ENCODE measurements at places on chromosomes 7 and 10.

DNA sequence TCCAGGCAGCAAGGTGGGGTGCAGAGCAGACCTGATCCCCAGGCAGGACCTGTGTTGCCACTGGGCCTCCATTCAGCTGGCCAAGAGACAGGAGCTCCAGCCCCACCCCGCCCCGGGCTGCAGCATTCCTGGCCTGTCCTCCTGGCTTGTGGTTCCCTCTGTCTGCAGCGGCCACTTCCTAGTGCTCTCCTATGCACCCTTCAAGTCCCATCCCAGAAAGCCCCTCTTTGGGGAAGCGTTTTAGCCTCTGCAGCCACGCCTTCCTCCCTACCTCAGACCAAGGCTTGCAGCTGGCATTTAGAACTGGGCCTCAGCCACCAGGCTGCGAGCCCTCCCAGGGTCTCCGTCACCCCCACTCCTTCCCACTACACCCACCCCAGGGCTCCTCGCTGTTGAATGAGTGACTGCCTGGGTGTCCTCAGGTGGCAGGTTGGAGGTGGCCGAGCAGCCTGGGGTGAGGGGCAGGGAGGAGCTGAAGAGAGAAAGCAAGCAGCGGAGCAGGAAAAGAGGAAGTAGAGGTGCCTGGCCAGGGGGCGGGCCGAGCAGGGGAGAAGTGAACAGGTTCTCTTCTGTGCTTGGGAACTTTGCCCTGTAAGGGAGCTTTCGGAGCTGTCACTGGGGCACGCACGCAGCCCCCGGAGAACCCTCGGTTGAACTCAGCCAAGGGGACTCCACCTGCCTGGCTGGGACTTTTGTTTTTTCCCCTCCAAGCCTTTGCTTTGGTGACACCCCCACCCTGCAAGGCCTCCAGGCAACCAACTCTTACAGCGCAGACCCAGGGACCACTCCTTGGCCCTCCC is 109.1 kb upstream of the TNRC18 start:
- peak; percentile 26 for DNase-seq

GRCh38 chr10:110209454-110209925 is 2.1 kb downstream of the MXI1 start:
- peak; percentile 66 for DNase-seq

- no peak for DNase-seq
Observed at GRCh38 chr7:129462420-129462819, 28.2 kb downstream of the STRIP2 start.

GRCh38 chr7:112267944-112268691 is 61.6 kb downstream of the ZNF277 start:
- no peak for DNase-seq

- no peak for DNase-seq
Observed at GRCh38 chr7:138691178-138691577, 10.0 kb downstream of the SVOPL start.

- DNase-seq: no peak
Observed at GRCh38 chr7:156969972-156970420, 20.5 kb downstream of the NOM1 start.

- no peak for DNase-seq
Observed at GRCh38 chr10:819816-820215, 111.7 kb downstream of the LARP4B start.

GRCh38 chr10:1646332-1646731 is 91.0 kb downstream of the ADARB2 start:
- no peak for DNase-seq

GRCh38 chr7:2522780-2523433 is 3.3 kb downstream of the LFNG start:
- DNase-seq: no peak

DNA sequence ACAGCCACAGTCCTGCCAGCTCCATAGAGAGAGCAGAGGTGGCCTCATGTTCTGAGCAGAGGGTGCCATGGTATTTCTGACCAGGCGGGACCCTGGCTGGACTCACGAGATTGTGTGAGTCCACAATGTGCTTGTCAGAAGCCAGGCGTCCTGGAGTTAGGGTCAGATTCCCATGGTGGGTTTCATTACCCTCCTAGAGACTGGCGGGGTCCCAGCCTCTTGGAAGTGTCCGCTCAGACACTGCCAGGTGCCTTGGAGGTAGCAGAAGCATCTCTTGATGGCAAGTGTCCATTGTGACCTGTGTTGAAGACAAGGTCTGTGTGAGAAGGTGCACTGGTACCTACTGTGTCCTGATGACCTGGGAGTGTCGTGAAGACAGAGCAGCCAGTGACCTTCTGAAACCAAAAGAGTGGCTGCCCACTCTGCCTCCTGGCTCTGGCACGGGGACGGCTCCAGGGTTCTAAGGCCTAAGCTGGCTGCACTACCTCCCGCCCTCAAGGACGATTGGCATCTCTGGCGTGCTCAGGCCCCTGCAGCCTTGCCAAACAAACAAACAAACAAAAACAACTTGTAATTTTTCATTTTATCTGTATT is 56.8 kb downstream of the MGMT start:
- no peak for DNase-seq

- DNase-seq: no peak
Observed at GRCh38 chr10:113740850-113741249, 10.6 kb upstream of the PLEKHS1 start.

DNA sequence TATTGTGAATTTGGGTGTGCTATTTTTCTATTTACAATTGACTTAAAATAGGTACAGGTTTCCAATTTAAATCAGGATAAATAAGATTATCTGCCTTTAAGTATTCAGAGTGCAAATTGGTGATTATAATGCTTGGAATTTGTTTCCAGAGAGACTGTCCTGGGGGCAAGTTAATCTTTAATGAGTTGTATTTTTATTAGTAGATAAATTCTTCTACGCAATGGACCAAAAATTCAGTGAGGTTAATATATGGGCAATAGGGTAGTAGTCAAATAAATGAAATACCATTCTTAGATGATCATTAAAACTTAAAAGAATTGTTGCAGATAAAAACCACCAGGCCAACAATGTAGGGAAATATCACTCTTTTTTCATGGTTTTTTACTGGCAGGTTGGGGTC is 3.4 kb downstream of the BICC1 start:
- DNase-seq: no peak

DNA sequence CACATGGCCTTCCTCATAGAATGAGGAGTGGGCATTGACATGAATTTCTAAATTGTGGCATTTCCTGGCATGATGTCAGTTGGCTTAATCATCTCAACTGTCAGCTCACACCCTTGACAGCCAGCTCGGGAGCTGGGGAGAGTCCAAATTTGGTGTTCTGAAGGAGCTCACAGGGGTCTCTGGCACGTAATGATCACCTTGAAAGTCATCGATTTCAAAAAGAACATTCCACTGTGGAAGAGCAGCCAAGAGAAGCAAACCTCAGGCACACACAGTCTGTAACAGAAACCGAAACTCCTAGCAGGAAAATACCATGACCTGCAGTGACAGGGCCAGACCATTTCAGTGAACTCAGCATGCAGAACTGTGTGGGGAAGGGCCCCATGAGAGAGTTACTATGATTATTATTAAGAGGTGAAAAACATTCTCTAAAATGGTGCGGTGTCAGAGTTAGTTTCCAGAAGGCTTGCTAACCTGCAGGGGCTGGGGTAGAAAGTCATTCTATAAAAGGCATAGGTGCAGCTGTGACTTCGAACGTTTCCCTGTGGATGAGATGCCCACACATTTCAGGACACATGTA is 26.4 kb upstream of the KLF6 start:
- DNase-seq: peak; percentile 65

DNA sequence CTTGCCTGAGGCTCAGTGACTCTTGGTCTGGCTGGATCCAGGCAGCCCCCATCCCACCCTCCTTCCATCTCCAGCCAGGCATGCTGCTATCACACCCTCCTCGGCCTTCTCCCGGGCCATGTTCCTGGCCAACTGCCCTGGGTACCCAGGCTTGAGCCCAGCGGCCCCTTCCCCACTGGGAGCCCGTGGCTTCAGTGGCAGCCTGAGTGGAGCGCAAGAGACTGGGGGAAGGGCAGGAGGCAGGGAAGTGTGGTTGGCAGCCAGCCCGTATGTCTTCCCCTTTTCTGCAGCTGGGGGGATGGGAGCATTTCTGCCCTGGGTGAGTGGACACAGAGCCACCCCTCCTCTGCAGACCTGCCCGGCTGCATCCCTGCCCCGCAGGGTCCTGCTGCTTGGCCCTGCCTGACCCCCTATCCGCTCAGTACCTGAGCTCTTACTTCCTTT is 148.5 kb downstream of the ARHGAP22 start:
- DNase-seq: no peak

DNA sequence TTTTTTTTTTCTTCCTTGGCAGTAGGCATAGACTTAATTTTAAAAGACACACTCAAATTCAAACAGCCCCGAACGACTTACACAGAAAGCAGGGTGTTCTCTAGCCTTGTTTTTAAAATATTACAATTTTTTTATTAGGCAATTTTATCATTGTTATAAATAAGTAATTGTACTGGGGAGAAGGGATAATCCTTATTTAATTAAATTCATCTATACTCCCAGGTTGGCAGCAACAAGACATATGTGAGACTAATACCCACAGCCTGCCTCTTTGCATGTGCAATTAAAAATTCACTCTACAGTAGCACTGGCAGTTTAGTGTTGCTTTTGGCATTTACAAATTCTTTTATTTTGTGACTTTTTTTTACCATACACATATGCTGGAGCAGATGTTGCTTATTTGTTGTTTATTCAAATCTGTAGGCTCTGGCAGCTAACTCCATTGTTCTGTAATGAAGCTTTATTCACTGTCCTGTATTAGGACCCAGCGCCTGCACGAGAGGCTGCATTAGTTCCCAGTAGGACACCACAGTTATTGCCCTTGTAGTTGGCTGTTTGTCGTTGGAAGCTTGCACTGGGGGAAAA is 84.9 kb upstream of the PPP1R17 start:
- DNase-seq: no peak

DNA sequence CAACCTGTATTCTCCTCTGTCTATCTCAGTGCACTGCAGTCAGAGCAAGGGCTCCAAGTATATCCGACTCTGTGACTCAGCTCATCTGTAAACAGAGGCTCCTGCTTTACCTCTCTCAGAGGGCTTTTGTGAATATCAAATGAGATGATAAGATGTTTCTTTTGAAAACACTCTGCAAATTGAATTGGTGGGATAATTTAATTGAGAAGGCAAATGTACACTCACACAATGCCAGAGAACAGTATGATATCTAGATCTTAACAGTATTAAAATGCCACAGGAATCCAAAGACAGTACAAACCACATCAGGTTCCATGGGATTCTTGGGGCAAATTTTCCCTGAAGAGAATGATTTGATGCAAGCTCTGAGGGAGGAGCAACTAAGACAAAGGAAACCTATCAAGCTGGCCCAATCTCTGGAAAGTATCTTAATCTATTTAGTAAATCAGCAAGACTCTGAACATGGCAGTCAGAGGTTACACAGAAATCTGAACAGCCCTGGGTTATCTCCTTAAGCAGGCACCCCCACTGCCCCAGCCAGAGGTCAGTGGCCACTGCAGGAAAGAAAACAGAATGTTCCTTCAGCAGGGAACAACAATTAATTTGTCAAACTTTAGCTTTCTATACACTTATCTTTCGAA is 45.9 kb downstream of the DOCK4 start:
- no peak for DNase-seq

DNA sequence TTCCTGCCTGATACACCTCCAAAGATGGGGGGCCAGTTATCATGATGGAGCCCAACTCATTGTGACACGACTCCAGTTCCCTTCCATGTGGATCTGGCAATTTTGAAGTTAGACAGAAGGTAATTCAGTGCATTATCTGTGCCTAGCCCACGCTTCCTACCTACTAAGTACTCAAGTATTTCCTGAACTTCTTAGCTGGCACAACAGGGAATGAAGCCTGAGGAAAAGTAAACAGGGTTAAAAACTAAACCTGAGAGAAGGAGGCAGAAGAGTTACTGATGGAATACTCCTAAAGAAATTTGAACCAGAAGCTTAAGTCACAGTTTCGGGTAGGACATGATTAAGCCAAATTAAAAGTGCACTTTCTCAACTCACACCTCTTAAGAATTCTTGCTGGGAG is 1.1 kb upstream of the SEC31B start:
- DNase-seq: no peak

DNA sequence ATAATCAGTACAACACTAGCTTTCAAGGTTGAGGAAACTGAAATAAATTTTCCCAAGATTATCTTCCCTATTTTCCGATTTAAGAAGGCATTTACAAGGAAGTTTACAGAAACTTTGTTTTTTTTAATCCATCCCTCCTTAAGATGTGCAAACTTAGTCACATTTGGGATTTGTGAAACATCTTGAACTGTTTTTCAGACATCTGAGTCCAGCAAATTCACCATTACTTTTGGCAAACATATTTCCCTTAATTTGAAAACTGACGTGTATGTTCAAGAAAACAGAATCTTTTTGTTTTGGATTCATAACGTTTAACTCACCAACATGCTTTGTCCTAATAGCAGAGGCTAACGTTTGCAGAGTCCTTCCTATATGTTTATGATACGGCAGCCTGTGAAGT is 19.5 kb downstream of the GLI3 start:
- DNase-seq: no peak

DNA sequence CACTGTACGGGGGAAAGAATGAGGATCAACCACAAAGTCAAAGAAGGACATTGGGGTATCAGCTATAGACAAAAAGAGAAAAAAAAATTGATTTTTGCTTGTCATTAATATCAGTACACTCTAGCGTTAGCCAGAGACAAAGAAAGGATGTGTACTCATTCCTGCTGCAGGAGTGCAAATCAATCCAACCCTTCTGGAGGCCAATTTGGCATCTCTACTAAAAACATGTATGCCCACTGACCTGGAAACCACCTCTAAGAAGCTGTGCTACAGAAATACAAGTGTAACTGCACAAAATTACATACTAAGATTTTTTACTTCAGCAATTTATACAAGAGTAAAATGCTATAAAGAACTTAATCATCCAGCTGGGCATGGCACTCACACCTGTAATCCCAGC is 13.6 kb downstream of the NSMCE4A start:
- DNase-seq: no peak

DNA sequence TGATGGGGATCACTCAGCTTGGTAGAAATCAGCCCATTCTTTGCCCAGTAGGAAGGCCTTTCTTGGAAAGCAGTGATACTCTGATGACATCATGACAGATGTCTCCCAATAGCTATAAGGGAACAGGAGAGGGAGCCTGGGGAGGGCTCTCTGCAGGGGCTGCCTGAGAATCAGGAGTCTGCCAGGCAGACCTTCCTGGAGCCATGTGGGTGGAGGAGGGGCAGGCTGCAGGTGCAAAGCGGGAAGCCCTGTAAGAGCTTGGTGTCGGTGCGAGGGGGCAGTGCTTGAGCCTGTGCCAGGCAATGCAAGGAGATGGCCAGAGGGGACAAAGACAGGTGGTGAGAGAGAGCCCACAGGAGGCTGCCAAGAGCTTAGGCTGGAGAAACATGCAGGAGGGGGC is 5.0 kb upstream of the TNS3 start:
- no peak for DNase-seq

DNA sequence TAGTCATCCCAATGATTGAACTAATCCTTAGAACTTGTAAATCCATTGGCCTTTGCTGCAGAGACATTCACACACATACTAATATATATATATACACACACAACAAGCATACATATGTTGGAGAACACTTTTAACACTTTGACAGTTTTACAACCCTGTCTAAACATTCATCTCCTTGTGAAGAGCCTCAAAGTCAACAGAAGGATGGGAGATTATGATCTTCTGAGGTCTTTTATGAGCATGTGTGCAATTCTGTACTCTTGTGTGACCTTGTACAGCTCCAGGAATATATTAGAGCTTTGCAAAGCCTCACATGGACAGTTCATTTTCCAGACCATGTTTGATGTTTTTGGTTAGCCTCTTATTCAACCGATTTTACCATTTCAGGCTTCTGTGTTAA is 589.0 kb downstream of the NXPH1 start:
- DNase-seq: no peak

- no peak for DNase-seq
Observed at GRCh38 chr10:60114765-60115586, 208.6 kb upstream of the CCDC6 start.
